Stimulated activated CD4-positive, alpha-beta T cell treated with anti-CD3 and anti-CD28 coated beads, Interleukin-1b, Interleukin-23, amount 100 ng/mL, for 1 hour (primary cell): ENCODE measurements at places on chromosomes 6 and 20.
A peak's percentile ranks its signal among the peaks of the same experiment; 100 is the strongest.

- DNase-seq = no peak
These were observed 105.5 kb downstream of the DLL1 start for GRCh38 chr6:170185175-170185978.

DNA sequence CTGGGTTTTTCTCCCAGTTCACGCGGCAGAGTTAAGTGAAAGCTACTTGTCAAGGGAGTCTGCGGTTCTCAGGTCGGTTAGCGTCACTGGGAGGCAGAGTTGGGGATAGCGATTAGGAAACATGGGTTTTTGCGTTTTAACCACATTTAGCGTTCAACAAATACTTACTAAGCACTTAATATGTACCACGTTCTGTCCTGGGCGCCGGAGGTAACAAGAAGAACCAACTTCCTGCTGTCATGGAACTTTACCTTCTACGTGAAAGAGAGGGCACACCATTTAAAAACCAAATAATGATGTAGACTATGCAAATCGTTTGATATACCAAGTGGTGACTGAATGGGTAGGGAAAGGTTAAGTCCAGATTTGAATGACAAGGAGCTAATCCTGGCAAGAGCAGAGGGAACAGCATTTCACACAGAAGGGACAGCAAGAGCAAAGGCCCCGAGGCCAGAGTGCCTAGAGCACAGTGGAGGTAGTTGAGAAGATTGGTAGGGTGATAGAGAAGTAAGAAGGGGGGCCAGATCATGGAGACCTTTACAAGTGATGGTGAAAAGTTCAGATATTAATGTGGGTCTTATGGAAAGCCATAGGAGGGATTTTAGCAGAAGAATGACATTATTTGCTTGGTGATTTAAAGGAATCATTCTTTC, 744 bp downstream of the RIOK1 start:
- DNase-seq = peak; percentile 0

- no peak for DNase-seq
These were observed 125.6 kb upstream of the QKI start for GRCh38 chr6:163288915-163289314.

DNA sequence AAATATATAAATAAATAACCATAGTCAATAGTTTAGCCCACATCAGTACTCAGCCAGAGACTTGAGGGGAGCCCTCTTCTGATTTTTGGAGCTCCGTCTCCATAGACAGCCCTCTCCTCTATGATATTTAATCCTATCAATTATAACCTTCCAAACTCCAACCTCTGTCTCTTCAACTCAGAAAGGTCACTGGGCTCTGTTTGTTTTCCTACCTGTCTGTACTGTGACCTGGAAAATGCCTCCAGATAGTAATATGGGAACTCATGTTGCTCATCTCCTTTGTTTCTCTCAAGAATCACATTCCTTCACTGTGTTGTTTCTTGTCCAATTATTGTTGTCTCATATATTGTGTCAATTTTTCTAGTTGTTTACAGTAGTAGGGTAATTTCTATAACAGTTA, 409.7 kb downstream of the CDKAL1 start:
- no peak for DNase-seq

GRCh38 chr6:81166770-81167169, 585.7 kb downstream of the TENT5A start:
- no peak for DNase-seq

- DNase-seq = no peak
These were observed 8.7 kb downstream of the CDS2 start for GRCh38 chr20:5135363-5136012.

GRCh38 chr6:90947184-90948064, 360.6 kb upstream of the MAP3K7 start:
- DNase-seq = no peak

DNA sequence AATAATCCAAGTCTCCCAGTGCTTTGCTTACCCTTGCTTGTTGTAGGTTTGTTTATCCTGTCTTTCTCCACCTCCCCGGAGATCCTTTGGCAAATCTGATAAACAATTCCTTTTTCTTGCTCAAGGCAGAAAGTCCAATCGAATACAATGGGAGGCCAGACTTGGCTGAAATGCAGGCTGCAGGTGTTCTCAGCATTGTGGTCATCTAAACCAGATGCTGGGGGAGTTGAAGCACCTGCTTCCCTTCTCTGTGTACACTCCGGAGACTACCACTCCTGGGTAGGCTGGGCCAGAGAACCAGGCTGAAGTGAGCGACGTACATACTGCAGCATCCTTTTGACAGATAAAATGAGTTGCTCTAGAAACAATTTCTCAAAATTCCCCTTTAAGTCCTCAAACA, 82.6 kb upstream of the PREP start:
- DNase-seq = no peak

- no peak for DNase-seq
These were observed 911.8 kb downstream of the EPHA7 start for GRCh38 chr6:92507552-92507951.

GRCh38 chr6:3620389-3620788, 131.1 kb downstream of the PXDC1 start:
- DNase-seq = no peak

DNA sequence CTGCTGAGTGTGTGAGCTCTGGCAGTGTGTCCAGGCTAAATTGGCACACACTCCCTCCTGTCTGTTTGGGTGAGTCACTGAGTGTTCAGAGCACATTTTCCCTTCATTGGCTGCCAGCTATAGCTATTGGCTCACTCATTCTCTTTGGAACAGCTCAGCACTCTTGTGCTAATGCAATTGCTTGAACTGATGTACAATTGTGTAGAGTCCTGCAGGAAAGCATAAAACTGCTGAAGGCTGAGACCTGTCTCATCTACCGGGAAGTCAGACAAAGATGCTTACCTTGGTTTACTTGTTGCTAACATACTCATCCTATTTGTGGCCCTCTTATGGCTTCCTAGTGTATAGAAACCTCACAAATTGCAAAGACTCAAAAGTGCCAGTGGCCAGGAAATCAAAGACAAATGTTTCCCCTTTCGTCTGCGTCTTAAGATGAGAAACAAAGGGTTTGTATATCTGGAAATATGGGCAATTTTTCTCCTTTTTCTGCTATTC, 351.0 kb downstream of the BCKDHB start:
- no peak for DNase-seq

DNA sequence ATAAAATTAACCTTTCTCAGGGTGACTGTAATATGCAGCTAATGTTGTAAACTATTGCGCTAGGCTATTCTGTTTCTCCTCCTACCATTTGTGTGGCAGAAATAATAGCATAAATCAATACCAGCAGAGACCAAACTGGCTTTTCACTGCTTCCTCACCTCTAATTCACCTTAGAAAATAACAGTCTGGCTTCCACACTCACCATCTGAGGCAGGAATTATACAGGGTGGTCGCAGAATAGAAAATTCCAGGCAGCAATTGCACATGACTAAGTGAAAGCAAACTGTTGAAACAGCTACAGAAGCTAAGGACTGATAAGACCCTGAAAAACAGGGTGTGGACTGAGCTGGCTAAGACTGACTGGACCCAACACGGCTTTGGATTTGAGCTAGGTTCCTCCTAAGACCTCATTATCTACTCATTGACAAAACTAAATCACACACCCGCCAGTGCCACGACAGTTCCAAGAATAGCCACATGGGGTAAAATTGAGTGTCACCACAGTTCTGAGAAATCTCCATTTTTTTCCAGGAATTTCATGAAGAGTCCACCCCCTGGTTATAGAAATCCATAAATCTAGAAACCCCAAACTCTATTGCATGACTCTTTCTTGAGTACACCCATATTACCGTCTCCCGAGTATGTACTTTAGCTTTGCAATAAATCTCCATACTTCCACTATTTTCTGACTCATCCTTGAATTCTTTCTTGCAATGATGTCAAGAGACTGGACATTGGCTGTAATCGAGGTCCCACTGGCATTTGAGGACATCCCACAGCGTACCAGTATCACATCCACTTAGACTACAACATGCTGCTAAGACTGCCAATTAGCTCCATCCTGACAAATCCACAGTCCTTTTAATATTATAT, 60.9 kb upstream of the KCNQ5 start:
- DNase-seq = no peak

DNA sequence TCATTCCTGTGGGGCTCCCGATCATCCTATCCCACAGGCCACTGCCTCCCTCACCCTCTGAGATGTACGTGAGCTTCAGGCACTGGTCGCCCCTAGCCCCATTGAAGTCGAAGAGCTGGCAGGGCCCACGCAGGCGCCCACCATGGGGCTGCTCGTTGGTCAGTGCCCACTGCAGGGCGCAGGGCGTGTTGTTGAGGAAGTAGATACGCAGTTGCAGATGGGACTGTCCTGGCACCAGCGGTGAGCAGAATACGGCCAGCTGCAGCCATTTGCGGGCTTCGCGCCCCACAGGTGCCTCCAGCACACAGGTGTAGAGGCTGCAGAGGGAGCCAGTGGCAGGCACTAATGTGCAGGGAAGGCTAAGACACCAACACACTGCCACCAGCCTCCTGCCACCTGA, 6.2 kb downstream of the UNC5CL start:
- no peak for DNase-seq

GRCh38 chr20:19112828-19113227, 99.6 kb upstream of the SLC24A3 start:
- no peak for DNase-seq

DNA sequence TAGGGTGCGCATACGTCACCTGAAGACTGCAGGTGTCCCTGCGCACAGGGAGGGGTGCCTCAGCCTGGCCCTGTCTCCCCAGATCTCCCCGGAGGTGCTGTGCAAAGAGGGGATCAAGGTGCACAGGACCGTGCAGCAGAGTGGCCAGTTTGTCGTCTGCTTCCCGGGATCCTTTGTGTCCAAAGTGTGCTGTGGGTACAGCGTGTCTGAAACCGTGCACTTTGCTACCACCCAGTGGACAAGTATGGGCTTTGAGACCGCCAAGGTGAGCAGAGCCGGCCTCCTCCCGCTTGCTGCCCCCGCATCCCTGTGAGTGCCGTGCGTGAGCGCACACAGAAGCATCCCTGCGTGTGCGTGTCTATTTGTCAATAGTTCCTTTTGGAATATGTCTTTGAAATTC, 150.7 kb downstream of the DTNBP1 start:
- no peak for DNase-seq

GRCh38 chr6:80196906-80197305, 90.4 kb downstream of the BCKDHB start:
- no peak for DNase-seq

GRCh38 chr6:68054756-68055155, 580.3 kb upstream of the ADGRB3 start:
- no peak for DNase-seq

- DNase-seq = no peak
These were observed 19.6 kb upstream of the CCR6 start for GRCh38 chr6:167103041-167103891.

DNA sequence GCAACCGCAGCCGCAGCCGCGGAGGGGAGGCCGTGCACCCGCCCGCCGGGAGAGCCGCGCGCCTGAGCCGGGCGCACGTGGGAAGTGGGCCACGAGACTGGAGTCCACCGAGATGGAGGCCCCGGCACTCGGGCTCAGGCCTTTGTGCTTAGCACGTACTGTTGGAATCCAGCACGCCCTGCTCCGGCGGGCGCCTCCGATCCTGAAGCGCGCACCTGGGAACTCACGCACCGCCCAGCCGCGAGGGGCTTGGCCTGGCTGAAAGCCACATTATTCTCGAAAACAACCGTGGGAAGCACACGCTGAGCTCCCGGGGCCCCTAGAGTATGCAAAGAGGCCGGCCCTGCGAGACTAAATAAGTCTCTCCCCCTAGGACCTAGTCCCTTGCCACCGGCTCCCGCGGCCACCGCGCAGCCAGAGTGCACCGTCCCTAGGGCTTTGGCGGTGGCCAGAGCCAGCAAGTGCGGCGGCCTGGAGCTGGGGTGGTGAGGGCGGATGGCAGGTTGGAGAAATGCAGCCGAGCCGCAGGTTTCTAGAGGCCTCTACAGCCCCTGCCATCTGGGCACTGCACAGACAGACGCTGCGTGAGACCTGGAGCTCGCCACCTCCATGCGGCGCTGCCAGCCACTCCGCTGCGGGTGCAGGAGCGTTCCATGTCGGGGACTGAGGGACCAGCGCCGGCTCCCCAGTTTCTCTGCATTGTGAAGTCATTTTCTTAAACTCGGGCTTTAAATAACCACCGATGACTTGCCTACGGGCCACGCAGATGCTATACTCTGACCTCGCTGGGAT, 42.0 kb upstream of the LY86 start:
- DNase-seq = no peak

GRCh38 chr20:63517376-63518309, 2.9 kb upstream of the PPDPF start:
- DNase-seq = no peak

- no peak for DNase-seq
These were observed 30.7 kb upstream of the NT5E start for GRCh38 chr6:85419046-85419759.

- no peak for DNase-seq
These were observed 626.3 kb downstream of the TENT5A start for GRCh38 chr6:81126150-81126549.

DNA sequence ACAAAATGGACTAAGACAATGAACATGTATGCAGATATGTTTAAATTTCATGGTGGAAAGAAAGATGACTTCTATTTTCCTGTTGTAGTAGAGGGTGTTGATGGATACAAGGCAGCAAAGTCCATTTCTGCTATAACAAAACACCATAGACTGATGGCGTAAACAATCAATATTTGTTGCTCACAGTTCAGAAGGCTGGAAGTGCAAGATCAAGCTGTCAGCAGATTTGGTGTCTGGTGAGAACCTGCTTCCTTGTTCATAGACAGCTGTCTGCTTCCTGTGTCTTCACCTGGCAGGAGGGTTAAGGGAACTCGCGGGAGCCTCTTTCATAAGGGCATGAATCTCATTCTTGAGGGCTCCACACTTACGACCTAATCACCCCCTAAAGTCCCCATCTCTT, 83.0 kb upstream of the ELOVL5 start:
- no peak for DNase-seq

GRCh38 chr20:47672166-47672565, 113.1 kb downstream of the SULF2 start:
- no peak for DNase-seq

DNA sequence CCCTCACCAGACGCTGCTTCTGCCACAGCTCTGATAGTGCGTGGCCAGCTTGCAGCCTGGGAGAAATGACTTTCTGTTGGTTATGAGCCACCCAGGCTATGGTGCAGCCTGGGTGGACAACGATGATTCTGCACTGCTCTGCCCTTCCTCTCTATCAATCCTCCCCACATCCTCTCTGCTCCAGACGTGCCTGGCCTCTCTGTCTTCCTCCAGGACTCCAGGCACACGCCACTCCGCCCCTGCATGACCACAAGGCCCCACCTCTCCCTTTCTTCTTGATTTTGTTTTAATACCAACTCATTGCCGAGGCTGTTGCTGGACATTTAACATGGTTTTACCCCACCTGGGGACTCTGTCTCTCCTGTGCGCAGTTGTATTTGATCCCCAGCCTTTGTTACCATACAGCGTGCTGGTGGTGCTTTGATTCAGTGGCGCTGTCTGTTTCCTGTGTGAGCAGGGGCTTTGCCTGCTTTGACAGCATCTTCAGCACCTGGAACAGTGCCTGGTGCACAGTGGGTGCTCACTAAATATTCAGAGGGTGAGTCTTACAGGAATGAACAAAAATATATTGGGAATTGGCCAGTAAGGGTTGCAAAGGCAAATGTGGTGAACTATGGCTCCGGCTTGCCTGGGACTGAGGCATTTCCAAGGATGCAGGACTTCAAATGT, 280.9 kb downstream of the CDH26 start:
- no peak for DNase-seq

- DNase-seq = no peak
These were observed 208.0 kb upstream of the EXOC2 start for GRCh38 chr6:900716-901605.
